ENCODE measurements at places on chromosomes 3 and 15.

DNA sequence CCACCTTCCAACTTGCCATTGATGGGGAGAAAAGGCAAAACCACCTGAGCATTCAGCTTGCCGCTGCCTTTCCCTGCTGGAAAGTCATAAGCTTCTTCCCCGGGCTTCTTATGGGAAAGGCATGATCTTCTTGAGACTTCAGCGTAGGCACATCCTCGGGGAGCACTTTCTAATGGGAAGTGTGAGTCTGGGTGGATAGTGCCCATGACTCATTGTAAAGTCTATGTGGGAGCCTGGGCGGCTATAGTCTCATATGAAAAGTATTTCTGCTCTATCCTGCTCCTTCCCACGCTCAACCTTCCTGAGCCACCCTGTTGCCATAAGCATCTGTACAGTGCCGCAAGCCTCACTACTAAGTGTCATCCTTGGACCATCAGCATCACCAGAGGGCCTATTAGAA, 309.9 kb upstream of the THBS1 start:
- DNase-seq, result peak; percentile 97

DNA sequence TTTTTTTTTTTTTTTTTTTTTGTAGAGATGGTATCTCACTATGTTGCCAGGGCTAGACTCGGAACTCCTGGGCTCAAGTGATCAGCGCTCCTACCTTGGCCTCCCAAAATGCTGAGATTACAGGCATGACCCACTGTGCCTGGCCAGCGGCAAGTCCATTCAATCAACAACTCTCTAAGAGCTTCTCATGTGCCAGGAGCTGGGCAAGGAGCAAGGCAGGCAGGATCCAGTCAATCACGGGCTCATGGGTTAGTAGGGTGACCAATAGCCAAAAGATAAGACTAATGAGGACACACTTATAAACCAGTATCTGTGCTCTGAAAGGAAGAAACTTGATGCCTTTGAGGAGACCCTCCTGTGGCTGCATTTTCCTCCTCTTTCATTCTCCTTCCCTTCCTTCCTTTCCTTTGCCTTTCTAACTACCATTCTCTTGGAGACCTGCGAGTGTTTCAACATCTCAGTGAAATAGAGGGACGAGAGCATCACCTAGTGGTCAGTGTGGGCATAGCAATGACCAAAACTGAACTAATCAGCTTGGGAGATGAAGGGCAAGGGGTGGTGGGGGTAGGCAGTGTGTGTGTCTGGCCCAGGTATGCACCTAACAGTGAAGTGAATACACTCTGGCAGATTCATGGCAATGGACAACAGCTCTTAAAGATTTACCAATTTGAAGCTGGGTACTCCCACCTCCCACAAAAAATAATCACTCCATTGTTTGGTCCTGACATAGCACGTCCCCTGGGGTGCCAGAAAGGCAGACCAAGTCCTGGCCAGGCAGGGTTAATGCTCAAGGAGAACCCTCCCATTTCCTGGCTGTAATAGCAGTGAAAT, 6.3 kb downstream of the RPP25 start:
- peak; percentile 65 for DNase-seq

DNA sequence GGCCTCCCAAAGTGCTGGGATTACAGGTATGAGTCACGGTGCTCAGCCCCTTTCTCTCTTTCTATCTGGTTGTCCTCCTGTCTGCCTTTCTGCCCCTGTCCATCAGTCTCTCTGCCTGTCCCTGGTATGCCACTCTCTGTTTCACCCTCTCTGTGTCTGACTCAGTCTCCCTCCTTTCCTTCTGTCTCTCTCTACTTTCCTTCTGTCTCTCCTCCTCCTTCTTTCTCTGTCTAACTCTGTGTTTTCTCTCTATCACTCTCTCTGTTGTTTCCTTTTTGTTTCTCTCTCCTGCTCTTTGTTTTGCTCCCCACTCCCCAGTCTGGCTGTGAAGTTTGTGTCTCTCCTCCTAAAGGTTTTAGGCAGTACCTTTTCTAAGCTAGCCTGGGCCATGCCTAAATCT, 9.1 kb upstream of the STRA6 start:
- no peak for DNase-seq

GRCh38 chr3:126969586-126969985, 13.3 kb upstream of the PLXNA1 start:
- peak; percentile 35 for DNase-seq

GRCh38 chr3:127846576-127846975, 24.3 kb upstream of the MGLL start:
- DNase-seq, result no peak

DNA sequence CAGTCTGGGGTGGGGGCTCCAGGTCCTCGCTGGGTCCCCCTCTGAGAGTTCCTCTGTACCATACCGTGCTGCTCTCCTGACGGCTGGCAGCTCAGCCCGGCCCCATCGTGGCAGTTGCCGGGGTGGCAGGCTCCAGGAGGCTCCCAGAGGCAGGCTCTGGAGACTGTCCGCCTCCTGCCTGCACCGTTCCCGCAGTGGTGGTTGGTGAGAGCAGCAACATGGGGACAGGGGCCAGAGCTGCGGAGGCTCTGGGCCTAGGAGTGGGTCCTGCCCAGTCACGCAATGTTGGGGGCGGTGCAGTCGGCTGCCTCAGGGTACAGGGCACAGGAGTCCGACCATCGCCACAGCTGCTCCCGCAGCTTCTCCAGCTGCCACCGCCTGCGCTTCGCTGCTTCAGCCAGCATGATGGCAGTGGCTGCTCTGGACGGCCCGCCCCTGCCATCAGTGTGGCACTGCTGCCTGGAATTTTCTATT, 492.7 kb downstream of the AGBL1 start:
- DNase-seq, result no peak

DNA sequence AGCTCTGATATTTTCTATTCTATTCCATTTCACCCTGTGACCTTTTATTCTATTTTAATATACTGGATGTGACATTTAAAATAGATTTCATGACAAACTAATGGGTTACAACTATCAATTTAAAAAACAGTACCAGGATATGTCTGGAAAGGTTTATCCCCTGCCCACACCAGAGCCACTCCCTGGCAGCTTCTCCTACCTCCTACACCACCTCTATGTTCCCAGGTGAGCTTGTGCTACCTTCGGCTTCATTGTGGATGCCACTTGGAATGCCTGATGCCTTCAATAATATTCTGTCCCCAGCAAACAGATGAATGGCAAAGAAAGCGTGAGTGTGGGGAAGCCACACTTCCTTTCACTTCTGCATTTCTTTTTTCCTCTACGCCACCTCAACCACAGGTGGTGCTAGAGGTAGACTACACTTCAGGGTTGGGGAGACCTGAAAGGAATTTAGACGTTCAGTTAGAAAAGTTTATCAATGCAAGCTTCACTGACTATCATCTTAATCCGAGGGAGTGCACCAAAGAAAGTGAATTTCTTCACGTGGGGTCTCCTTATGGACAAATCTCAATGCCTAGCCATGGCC, 213.0 kb downstream of the SSR3 start:
- DNase-seq, result no peak

- no peak for DNase-seq
Observed at GRCh38 chr3:86856711-86857110, 134.2 kb downstream of the VGLL3 start.

DNA sequence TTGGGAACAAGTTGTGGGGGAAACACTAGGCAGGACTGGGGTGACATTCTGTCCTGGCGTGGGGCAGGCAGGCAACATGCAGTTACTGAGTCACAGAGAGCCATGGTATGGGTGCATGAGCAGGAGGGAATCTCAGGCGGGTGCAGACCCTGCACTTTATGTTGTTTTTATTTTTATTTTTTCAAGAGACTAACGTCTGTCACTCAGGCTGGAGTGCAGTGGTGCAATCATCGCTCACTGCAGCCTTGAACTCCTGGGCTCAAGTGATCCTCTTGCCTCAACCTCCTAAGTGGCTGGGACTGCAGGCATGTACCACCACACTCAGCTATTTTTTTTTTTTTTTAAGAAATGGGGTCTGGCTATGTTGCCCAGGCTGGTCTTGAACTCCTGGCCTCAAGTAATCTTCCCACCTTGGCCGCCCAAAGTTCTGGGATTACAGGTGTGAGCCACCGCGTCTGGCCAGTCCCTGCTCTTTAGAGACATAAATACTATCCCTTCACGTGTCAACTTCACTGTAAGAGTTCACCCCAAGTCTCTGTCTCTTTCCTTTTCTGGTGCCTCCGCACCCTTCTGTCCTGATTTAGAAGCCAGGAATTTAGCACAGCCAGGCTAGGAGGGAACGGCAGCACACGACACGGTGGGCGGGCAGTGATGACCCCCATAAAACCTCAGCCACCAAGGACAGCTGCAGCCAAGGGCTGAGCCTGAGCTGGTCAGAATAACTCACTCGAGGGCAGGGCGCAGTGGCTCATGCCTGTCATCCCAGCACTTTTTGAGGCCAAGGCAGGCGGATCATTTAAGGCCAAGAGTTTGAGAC, 72.8 kb upstream of the IQSEC1 start:
- no peak for DNase-seq

DNA sequence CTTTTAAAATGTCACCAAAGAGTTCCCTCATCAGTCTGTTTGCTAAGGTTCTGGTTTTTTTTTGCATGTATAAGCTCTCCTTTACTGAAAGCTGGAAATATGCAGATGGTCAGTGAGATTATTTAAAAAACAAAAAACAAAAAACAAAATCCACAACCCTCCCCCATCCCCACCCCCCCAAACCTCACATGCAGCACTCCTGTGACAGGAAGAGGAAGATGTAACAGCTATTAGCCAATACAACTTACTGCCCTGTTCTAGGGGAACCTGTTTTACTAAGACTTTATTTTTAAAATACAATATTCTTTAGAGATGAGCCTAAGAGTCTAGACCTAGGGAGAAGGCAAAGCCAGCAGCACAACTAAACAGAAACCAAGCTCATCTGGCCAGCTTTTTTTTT, 39.5 kb downstream of the ANP32A start:
- DNase-seq, result no peak

- no peak for DNase-seq
Observed at GRCh38 chr3:29853841-29854397, 573.0 kb downstream of the RBMS3 start.

- peak; percentile 90 for DNase-seq
Observed at GRCh38 chr15:94119923-94120775, 111.2 kb upstream of the MCTP2 start.

- DNase-seq, result no peak
Observed at GRCh38 chr3:45498532-45498931, 96.0 kb upstream of the LIMD1 start.

- DNase-seq, result no peak
Observed at GRCh38 chr3:165549665-165550064, 287.6 kb downstream of the BCHE start.

DNA sequence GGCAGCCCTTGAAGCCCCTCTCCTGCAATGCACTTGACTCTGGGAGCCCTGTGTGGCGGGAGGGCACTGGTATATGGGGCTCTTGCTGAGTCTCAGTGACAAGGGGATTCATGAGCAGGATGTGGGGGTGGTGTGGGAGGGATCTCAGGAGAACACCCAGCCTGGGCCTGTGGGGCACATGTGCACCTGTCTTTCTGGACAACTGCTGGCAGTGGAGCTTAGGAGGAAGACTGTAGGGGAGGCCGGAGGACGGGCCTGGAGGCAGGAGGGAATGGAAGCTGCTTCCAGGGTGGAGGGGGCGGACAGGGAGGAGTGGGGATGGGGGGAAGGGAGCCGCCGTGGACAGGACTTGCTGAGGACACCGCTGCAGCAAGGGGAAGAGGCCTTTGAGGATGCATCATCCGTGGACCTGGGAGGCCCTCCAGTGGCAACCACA, 10.8 kb upstream of the SNRPA1 start:
- no peak for DNase-seq

DNA sequence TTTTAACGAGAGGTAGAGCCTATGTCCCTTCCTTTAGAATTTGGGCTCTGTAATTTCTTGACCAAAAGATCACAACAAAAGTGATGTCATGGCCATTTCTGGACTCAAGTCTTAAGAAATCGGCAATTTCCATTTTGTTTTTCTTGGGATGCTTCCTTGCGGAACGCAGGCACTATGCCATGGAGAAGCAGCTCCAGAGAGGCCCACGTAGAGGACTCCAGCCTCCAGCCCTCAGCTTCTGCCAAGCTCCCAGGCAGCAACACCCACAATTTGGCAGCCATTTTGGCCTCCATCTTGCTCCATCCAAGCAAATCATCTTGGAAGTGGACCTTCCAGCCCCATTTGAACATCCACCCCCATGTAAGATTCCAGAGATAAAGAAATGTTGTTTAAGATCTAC, 6.0 kb upstream of the GPD1L start:
- no peak for DNase-seq

DNA sequence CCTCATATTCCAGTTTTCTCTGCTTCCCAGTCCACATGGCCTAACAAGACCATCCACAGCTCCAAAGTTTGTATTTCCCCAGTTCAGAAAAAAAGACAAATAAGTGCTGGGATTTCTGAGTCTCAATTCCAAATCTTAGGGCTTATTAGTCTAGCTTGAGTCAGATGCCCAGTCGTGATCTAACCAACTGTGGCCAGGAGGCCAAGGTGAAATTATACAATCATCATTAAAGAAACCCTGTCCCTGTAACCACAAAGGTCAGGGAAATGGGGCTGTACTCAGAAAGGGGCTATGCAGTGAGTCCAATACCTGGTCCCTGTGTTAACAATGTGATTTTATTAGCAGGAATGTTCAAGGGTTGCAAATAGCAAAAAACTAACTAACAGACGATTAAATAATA, 40.5 kb upstream of the MITF start:
- DNase-seq, result no peak

DNA sequence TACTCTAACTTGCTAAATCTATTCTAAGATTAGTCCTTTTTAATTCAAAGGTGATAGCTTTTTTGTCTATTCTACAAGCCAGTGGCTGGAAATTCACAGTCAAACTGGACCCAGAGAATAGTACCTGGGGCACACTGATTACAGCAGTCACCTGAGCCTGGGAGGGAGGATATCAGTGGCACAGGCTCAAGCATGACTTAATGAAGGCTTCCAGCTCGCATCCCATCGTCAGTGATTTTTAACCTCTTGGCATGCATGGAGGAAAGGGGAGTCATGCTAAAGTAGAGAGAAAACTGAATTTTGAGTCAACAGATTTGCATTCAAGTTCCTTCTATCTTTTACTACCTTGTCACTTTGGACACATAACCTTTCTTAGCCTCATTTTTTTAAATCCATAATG, 24.8 kb downstream of the GOLIM4 start:
- DNase-seq, result no peak

DNA sequence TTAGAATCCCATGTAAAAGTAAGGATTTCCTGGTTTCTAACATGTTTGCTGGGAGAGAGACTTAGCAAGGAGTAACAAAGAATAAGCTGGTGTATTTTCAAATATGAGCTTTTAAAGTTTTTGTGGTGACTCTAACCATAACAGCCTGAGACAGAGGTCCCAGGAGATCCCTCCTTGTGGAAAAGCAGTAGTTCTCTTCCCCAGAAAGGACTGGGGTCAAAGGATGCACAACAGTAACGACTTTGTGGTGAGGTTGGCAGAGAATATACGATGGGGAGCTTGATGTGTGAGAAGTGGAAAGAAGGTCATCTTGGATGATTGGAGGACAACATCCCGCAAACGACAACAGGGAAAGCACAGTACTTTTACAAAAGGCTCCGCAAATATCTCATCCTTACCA, 38.2 kb downstream of the ABHD5 start:
- DNase-seq, result no peak

Data from fibroblast of skin of right quadriceps (primary cell).